ENCODE measurements at places on chromosomes 1 and 21.

DNA sequence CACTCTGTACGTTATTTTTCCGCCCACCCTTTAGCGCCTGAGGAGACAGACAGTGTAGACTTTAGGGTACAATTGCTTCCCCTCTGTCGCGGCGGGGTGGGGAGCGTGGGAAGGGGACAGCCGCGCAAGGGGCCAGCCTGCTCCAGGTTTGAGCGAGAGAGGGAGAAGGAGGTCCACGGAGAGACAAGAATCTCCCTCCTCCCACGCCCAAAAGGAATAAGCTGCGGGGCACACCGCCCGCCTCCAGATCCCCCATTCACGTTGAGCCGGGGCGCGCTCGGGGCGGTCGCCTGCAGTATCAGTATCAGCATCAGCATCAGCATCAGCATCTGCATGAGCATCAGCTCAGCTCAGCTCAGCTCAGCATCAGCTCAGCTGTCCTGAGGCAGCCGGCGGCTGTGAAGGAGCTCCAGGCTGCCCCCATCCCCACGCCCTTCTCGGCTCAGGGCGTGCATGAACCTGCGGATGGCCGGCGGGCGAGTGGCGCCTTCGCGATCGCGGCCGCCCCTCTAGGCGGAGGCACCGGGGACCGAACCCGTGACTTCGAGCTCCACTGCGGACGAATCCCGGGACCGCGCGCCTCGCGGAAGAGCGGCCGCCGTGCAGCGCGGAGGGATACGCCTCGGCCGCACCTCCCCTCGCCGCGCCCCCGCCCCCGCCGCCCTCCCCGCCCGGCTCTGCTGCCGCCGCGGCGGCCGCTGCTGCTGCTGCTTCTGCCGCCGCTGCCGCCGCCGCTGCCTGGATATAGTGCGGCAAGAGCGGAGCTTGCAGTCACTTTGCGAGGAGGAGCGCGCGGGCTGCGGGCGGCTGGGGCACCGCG, at the start of gene NCAM2:
NCAM2 (plus strand) TSS at position 774 of the 820 bp plus-strand sequence.
- DNase-seq, result peak; percentile 46

- no peak for DNase-seq
These were observed 29.3 kb upstream of the PCP4 start for GRCh38 chr21:39837861-39838359.

DNA sequence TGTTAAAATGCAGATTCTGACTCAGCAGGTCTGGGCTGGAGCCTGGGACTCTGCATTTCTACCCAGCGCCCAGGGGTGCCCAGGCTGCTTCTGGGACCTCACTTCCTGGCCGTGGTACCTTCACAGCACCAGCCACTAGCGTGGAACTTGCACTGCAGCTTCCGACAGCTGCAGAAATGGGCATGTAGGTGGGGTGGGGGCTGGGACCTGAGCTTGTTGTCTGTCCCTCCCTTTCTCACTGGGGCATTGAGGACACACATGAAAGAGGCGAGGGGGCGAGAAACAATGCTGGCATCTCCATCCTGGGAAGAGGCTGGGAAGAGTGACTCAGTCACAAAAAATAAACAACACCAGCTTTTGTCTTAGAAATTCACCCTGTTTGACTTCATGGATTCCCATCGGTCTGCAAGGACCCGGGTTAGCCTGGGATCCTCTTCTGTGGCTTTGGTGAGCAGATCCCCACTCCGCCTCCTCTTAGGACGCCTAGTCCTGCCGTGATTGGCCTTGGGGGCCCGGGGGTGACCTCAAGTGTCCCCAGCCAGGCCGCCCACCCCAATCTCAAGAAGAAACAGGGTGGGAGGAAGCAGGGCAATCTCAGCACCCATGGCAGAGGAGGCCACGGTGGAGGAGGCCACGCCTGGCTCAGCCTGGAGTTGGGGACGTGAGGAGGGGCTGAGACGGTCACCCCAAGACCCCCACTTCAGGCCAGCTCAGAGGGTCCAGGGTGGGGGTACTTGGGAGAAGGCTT, 29.9 kb upstream of the POFUT2 start:
- no peak for DNase-seq

GRCh38 chr1:234840253-234840652, 230.3 kb upstream of the IRF2BP2 start:
- no peak for DNase-seq

- no peak for DNase-seq
These were observed 2.6 kb upstream of the TNFRSF9 start for GRCh38 chr1:7943251-7943650.

GRCh38 chr1:163673759-163674151, 352.0 kb downstream of the NUF2 start:
- DNase-seq, result no peak

GRCh38 chr1:35447278-35447677, 109.9 kb downstream of the KIAA0319L start:
- peak; percentile 57 for DNase-seq

- no peak for DNase-seq
These were observed 6.8 kb upstream of the LY9 start for GRCh38 chr1:160789051-160789701.

DNA sequence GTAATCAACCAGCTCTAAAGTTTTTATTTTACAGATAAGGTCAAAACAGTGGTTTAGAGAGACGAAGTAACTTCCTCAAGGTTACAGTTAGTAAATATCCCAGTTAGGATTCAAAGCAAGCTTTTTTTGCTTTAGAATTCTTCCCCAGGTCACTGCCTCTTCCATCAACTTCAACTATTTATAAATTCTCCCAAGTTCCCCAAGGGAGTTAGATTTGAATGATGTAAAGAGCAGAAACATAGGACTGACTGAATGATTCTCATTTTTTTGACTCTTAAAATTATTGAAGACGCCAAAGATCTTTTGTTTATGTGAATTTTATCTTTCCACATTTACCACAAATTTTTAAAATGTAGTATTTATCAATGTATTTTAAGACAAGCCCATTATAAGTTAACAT, 4.1 kb downstream of the POGZ start:
- no peak for DNase-seq

- no peak for DNase-seq
These were observed 82.2 kb downstream of the TPR start for GRCh38 chr1:186292875-186293274.

GRCh38 chr1:98110674-98111073, 189.8 kb upstream of the DPYD start:
- DNase-seq, result no peak

DNA sequence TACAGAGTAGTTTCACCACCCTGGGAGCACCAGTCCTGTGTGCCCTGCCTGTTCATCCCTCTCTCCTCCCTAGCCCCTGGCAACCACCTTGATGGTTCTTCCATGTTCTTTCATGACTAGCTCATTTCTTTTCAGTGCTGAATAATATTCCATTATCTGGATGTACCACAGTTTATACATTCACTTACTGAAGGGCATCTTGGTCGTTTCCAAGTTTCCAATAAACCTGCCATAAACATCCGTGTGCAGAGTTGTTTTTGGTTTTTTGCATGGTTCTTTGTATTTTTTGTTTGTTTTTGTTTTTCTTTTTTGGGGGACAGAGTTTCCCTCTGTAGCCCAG, 13.9 kb downstream of the TIAM1 start:
- no peak for DNase-seq

GRCh38 chr1:111392042-111392441, 35.5 kb downstream of the OVGP1 start:
- DNase-seq, result no peak

GRCh38 chr1:114437812-114438211, 73.2 kb downstream of the TRIM33 start:
- no peak for DNase-seq

DNA sequence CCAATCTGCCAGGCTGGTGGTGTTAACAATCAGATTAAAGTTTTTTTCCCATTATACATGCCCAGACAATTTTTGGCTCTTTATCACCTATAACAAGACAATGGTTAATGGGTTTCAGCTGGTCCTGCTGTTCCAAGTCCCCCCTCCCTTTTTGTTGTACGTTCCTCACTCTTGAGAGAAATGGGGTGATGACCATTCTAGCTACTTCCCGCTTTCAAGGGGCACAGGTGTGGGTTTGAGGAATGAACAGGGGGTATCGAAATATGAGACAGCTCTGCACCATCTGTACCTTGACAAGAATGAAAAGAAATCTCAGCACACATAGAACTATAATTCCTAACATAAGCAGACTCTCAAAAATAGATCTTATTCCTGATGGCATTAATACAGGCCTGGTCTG, 326.8 kb downstream of the PTPRU start:
- no peak for DNase-seq

- DNase-seq, result no peak
These were observed 22.3 kb downstream of the APP start for GRCh38 chr21:26148071-26148839.

DNA sequence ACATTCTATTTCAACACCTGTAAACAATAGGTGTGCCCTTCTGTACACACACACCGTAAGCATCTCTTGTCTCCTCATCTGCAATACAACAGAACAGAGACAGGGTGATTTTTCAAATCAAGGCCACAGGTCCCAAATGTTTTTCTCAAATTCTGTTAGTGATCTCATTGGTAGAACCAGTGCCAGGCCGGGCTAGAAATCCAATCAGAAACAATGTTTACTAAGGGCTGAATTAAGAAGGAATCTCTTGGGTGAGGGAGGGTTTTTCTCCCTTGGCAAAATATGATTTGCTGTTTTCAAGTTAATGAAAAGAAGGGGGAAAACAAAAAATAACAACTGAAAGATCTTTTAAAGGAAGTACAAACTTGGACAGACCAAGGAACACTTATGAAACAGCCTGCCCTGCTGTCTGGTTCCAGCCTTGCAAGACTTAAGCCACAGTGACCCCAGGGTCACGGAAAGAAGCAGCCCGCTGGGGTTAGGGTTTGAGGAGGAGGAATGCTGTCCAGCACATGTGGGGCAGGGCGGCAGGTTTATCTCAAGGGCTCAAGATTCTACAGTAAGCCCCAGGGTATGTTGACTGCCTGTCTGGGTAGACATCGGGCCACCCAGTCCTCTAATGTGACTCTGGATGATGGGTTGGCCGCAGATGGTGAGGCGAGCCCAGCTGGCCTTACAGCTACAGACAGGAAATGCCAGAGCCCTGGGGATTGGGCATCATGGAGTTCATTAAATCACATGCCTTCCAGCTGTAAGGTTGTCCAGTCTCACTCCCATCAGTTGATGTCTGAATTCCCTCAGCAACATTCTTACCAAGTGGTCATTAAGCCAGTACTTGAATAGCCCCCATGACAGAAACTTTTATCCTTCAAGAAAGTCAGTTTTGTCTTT, 73.3 kb upstream of the SLC44A3 start:
- no peak for DNase-seq

GRCh38 chr1:185348296-185348695, 31.3 kb upstream of the IVNS1ABP start:
- DNase-seq, result no peak

DNA sequence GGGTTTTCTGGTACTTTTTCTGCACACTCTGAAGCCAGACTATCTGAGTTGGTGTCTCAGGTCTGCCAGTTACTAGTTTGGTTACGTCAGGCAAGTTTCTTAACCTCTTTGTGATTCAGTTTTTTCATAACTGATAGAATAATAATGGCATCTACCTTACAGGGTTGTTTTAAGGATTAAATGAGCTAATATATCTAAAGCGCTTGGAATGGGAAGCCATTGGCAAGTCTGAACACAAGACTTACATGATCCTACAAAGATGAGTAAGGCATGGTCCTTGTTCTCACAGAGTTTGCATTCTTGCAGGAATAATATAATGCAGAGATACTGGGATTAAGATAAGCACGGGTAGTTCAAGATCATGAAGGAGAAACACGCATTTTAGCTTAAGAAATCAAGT, 9.2 kb upstream of the DENND2D start:
- DNase-seq, result no peak

DNA sequence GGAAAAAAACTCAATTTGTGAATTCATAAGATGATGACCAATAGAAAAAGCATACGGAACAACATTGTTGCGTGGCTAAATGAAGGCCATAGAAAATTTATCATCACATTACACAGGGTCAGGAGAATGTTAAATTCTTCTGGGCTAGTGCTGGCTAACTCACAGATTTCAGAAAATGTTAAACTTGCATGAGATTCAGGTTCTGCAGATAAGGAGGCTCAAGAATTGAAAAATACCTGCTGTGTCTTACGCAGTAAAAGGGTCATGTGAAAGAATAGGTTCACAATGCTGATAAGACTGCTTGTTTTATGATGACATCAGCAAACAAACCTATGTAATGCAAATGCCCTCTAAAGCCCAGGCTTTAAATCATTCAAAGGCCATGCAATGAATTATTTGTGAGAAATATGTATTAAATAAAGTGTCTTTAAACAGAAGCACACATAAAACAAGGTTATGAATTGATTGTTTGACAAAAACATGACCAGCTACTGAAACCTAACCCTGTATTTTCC, 378.8 kb downstream of the USP25 start:
- no peak for DNase-seq

DNA sequence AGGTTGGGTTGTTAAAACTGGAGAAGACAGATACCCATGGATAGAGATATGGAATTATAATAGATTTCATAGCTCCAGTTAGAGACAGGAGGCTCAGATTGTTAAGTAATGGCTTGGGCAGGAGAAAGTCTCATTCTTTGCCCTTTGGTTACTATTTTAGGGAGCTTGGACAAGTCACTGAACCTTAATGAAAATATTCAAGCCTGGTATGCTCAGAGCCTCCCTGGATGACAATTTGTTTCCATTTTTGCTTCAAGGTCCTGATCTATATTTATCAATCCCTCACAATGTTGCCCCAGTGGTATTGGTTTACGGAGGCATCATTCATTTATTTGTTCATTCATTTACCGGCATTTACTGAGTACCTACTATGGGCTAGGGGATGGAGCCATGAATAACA, 37.5 kb downstream of the RCSD1 start:
- DNase-seq, result no peak

DNA sequence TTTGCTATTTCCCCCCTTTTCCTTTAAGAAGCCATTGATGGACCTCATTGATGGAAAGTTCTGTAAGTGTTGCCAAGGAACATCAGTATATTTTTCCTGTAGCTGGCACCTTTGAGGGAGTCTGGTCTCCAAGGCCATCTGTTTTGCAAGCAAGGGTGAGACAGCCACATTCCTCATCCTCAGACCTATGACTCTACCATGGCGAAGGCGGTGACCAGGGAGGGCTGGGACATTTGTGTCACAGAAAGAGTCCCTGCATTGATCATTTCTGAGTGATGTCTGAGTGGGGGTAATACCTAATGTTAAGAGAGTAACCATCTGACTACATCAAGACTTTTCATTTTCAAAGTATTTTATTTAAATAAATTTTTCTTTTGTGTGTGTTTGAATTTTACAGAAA, 35.4 kb downstream of the KIAA0040 start:
- DNase-seq, result no peak

Data from Kasumi-1 (cell line).